ENCODE measurements at places on chromosomes 2 and 18.
A peak's percentile ranks its signal among the peaks of the same experiment; 100 is the strongest.

DNA sequence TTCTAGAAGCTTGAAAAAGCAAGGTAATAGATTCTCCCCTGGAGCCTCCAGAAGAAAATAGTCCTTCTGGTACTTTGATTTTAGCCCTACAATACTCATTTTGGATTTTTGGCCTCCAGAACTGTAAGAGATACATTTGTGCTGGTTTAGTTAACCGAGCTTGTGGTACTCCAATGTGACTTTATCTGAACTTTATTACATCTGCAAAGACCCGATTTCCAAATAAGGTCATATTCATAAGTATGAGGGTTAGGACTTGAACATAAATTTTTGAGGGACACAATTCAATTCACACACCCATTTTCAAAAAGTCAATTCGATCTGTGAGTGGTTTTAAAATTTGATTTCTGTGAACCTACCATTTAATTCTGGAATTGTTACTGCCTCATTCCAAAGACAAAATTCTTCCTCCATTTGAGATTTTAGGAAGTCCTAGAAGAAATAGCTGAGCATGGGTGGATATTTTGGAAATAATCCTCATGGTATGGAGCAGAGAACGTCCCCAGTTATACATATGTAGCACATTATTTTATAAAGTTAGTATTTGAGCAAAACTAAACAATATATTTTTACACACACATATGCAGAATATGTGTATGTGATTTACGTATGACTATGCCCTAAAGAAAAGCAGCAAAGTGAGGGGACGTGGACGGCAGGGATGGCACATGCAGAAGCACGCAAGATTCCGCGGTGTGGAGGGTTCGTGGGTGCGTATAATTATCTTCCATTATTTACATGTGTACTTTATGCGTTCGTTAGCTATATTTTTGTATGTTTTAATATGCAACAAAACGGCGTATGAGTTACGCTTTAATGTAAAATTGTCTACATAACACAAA, 905 bp upstream of the NUP35 start:
- no peak for DNase-seq

DNA sequence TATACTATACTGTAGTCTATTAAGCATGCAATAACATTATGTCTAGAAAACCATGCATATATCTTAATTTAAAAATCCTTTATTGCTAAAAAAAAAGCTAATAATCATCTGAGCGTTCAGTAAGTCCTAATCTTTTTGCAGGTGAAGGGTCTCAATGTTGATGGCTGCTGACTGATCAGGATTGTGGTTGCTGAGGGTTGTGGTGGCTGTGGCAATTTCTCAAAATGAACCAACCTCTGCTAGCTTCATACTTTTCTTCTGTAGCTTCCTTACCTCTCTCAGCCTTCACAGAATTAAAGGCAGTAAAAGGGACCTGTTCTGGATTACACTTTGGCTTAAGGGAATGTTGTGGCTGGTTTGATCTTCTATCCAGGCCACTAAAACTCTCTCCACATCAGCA, 235.8 kb downstream of the NBAS start:
- DNase-seq, result no peak

DNA sequence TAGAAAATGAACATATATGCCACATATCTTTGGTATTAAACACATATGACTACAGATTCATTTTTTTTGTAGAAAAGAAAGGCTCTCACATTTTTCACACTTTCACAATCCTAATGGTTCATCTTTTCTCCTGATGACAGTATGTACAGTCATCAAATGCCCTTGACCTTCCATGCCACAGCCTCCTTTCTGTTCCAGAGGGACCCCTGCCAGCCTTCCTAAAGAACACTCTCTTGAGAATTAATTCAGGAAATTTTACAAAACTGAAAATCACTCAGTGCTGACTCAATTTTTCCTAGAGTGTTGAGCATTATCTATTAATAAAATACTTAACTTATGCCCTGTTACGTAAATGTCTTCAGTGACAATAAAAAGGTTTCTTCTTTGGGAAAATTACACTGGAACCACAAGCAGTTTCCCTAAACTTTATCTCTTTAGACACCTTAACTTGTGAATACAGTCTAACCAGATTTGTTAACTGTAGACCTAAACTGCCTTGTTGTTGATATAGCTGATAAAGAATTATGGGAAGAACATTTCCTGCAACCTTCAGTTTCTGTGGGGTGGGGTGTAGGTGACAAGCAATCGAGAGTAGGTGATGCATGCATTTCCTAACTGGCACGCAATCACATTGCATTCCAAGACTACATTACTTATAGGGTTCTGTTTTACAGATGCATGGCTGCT, 15.3 kb upstream of the ACOXL start:
- DNase-seq, result no peak

- peak; percentile 71 for DNase-seq
These were observed 173.5 kb upstream of the AGAP1 start for GRCh38 chr2:235320326-235320725.

DNA sequence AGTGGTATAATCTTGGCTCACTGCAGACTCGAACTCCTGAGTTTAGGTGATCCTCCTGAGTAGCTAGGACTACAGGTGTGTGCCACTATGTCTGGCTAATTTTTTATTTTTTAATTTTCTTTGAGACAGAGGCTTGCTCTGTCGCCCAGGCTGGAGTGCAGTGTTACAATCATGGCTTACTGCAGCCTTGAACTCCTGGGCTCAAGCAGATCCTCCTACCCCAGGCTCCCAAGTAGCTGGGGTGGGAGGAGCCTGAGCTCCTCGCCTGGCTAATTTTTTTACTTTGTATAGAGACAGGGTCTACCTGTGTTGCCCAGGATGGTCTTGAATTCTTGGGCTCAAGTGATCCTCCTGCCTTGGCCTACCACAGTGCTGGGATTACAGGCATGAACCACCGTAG, 62.5 kb downstream of the BABAM2 start:
- no peak for DNase-seq

- no peak for DNase-seq
These were observed 20.1 kb downstream of the CTDP1 start for GRCh38 chr18:79699653-79700052.

Data from SW480 (cell line).